ENCODE measurements at places on chromosomes 6 and 20. TPM values are rescaled to one million over a fixed set of nuclear protein-coding genes. Genes with fewer than 3 reads are reported as not detected.

- H3K4me1 ChIP-seq, result peaks cover 55% of the 10 kb centered on the region
- H3K36me3 ChIP-seq, result no peaks in the 10 kb centered on the region
- no peak for DNase-seq
- H3K27me3 ChIP-seq, result no peaks in the 10 kb centered on the region
Observed at GRCh38 chr6:143698329-143698728, 20.6 kb downstream of the PHACTR2 start.

Gene ASXL1
- 43.3 TPM for total RNA-seq

Gene EBF4
- 1.2 TPM for total RNA-seq

DNA sequence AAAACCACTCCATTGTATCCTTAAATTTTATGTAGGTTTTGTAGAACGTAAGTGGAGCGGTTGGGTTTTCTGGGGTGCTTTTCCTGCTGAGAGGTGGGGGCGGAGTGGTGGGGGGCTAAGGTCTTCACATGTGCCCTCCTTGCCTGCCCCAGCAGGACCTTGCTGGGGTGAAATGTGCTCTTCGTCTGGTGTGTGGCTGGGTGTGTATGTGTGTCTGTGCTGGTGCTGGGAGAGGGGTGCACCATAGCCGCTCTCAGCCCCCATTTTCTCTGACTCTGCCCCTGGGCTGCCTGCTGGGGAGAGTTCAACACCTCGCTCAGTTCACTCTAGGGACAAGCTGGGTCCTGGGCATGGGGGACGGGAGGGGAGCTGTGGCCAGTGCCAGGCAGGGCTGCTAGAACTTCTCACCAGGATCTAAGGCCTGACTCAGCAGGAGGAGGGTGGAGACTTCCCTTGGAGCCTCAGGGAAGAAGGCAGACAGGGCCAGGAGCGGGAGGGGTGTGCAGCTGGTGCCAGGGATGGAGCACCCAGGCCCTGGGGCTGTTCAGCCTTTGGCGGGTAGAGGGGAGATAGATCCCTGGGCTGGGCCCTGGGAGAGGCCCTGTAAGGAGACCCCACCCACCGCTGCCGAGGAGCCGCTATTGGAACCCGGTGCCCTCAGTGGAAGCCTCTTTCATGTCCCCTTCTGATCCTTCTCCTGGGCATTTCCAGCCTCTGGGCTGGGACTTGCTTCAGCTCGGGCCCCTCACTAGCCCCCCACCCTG is 4.8 kb downstream of the SOX18 start:
- H3K27me3 ChIP-seq, result peaks cover 32% of the 10 kb centered on the region
- H3K4me1 ChIP-seq, result peaks cover under 1% of the 10 kb centered on the region
- H3K36me3 ChIP-seq, result no peaks in the 10 kb centered on the region

- H3K4me3 ChIP-seq, result no peak overlapping the region
- no peaks in the 10 kb centered on the region for H3K27me3 ChIP-seq
- no peaks in the 10 kb centered on the region for H3K4me1 ChIP-seq
- H3K27ac ChIP-seq, result no peak overlapping the region
- no peaks in the 10 kb centered on the region for H3K36me3 ChIP-seq
Observed at GRCh38 chr6:103193413-103193812, 1666.3 kb downstream of the HACE1 start.

Gene C20orf144
- not detected for total RNA-seq

GRCh38 chr6:34161857-34162515 is 16.1 kb upstream of the GRM4 start:
- no peaks in the 10 kb centered on the region for H3K36me3 ChIP-seq
- H3K27me3 ChIP-seq, result peaks cover 3% of the 10 kb centered on the region
- no peaks in the 10 kb centered on the region for H3K4me1 ChIP-seq

All from psoas muscle (tissue), 8 donors.